Cardiac septum (tissue), 1 donor: ENCODE measurements at places on chromosomes 6 and 20.

- DNase-seq = no peak
These were observed 11.4 kb downstream of the SYTL3 start for GRCh38 chr6:158661156-158661685.

- no peak for DNase-seq
These were observed 771.0 kb downstream of the QKI start for GRCh38 chr6:164185471-164185871.

DNA sequence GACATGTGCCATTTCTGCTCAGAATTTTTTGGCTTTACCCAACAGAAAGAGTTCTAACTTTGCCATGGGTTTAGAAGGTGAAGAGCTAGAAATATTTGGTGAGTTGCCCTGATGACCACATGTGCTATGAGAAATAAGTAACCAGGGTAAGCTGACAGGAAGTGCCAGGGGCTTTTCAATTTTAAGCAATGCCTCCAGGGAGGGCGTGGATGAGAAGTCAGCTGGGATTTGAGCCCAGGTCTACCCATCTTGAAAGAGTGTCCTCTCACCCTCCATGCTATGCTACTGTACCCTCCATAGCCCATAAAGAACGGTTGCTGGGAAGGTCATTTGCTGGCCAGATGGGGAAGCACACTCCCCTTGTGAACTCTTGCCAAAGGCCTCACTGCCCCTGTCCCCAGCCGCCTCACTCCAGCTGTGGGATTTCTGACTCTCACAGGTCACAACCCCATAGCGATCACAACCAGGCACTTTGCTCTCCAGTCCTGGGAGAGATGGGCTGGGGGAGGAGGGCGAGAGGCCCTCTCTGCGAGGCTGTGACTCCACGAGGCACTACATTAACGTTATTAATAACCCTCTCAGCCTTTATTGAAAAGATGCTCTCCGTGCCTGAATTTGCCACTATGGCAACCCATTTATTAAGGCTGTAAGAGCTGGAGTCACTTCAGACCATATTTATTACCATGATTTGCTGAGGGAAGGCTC, 291.1 kb downstream of the DHX35 start:
- DNase-seq = no peak

DNA sequence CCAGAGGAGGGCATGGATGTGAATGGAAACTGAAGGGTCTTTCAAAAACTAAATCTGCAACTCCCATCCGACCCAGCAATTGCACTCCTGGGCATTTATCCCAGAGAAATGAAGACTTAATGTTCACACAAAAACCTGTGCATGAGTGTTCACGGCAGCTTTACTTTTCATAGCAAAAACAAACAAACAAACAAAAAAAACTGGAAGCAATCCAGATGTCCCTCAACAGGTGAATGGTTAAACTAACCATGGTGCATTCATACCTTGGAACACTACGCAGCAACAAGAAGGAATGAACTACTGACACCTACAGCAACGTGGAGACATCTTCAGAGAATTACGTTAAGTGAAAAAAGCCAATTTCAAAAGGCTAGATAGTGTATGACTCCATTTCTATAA, 32.2 kb downstream of the PMEPA1 start:
- DNase-seq = no peak

- DNase-seq = no peak
These were observed 356 bp upstream of the IRAK1BP1 start for GRCh38 chr6:78867020-78867369.

- no peak for DNase-seq
These were observed 38.3 kb downstream of the COX4I2 start for GRCh38 chr20:31675828-31676608.

DNA sequence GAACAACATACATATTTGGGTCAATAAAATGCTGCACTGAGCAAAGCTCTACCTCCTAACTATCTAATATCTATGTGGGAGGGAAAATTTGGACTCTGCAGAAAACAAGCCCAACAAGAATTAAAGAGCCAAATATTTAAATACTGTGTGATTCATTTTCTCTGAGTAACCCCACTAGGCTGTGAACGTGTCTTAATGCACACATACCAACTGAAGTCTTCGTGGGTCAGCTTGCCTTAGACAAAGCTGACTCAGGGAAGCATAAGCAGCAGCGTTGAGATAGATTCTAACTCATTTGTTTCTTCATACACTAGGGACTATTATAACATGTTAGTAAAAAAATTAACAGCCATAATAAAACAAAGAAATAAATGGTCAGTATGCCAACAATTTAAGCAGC, 114.3 kb downstream of the GJA1 start:
- DNase-seq = no peak

DNA sequence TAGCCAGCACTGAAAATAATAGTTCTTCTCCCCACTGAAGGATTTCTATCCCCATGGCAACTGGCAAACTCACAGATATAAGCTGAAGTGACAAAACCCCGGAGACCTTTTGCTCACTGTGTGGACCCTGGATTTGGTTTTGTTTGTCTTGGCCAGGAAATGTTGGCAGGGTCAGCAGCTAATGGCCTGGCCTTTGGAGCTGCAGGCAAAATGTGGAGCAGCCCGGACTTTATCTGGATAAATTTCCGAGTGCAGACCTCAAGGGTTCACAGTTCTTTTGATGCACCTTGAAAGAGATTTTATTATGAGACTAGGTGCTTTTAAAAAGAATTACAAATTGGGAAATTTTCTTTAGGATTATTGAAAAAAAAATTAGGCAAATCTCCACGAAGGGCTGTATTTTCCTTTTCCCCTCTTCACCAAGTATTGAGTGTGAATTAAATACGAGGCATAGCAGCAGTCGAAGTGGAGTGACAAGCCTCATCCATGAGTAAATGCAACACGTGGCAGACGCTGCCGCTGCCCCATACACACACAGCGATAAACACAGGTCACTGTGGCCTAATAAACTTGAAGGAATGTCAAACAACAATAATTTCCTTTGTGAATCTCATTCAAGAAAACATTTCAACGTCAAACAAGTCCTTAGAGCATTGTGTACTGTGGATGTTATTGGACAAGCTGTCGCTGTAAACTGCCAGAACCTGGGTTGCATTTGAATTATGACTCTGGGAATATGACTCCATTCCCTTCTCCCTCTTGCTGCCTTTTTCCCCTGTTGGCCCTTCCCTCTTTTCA, 35.1 kb upstream of the CCN6 start:
- DNase-seq = no peak

- DNase-seq = no peak
These were observed 43.8 kb upstream of the SIRPA start for GRCh38 chr20:1851396-1851795.

- no peak for DNase-seq
These were observed 202.8 kb upstream of the BTBD3 start for GRCh38 chr20:11714886-11715285.

- no peak for DNase-seq
These were observed 91.6 kb downstream of the SLC22A3 start for GRCh38 chr6:160439751-160440150.

GRCh38 chr20:63545814-63546213, 1.7 kb downstream of the SRMS start:
- no peak for DNase-seq

GRCh38 chr20:774016-774659, 5.8 kb upstream of the SLC52A3 start:
- no peak for DNase-seq

DNA sequence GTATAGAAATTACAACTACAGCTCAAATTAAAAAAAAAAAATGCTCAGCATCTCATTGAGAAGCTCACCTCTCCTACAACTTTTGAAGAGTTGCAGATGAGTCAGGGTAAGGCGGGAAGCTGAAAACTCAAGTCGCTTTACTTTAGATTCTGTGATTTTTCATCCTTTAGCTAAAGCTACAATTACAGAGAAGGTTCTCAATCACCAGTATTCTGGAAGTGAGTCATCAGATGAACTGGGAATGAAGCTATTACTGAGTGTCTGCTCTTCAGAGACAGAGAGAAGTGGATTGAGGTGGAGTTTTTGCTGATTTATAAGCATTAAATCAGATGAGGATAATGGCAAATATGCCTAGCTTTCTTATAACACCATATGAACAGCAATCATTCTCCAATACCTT, 91.9 kb downstream of the TFAP2A start:
- no peak for DNase-seq

DNA sequence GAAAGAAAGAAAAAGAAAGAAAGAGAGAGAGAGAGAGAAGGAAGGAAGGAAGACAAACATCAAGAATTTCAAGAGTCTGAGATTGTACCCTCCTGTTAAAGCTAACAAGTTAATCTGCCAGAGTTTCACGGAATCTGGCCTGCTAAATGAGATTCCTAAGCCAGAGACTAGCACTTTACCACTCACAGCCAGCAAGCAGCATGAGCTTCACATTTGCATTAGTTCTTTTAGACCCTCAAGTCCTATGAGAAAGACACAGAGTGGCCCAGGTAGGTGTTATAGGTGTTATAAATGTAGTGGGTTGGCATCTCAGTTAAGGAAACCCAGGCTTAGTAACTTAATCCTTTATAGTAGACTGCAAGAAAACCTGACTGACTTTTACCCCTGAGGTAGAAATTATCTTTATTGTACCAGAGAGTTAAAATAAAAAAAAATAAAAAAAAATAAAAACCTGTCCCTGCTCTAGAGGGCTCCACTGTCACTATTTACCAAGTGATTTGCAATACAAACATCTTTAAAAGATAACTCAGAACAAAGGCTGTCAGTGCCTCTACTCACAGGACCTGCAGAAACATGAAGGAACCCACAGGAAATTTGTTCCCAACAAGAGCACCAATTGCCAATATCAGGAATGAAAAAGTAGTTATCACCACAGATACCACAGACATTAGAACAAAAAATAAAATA, 9.7 kb upstream of the IBTK start:
- no peak for DNase-seq

GRCh38 chr20:52918311-52918710, 53.8 kb upstream of the TSHZ2 start:
- no peak for DNase-seq

DNA sequence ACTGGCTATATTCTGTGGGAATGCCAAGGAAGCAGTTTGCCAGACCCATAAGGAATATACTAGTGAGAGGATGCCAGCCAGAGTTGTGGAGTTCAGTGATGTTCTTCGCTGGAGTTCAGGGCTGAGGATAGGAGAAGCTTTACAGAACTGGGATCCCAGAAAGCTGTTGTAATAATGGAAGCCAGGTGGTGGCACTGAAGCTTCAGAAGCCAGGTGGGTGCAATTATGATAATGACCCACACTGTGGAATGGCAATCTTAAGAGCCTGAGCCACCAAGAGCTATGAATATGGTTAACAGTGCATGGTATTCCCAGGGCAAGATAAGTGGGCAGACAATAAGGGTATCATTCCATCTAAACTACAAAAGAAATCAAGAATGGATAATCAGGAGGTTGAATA, 25.1 kb upstream of the ENPP1 start:
- DNase-seq = no peak

DNA sequence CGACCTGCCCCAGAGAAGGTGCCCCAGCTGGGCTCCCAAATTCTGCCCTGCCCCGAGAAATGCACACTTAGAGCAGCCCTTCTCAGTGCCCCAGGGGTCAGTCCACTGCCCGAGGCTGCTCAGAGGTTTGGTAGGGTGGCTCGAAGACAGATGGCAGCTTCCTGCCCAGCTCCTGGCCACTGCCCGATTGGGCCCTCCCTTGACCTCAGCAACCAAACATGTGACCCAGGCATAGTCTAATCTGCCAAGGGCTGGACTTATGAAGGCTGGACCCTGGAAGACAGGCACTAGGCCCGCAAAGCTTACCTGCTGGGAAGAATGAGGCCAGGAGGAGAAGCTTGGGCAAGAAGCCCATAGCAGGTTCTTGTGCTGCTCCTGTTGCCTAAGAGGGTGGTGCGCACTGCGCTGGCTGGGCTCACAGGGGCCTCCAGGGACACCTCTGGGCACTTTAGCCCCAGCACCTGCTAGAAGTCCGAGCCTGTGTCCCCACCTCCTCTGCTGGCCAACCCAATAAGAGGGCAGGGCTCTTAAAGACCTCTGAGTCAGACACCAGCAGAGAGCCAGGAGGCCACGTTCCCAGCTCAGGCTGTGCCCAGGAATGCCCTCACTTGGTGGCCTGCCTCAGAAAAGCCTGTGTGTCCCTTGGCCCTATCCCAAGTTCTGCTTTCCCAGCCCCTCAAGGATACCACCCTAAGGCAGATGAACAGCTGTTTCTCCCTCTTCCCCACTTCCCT, 5.5 kb downstream of the SIGLEC1 start:
- no peak for DNase-seq

DNA sequence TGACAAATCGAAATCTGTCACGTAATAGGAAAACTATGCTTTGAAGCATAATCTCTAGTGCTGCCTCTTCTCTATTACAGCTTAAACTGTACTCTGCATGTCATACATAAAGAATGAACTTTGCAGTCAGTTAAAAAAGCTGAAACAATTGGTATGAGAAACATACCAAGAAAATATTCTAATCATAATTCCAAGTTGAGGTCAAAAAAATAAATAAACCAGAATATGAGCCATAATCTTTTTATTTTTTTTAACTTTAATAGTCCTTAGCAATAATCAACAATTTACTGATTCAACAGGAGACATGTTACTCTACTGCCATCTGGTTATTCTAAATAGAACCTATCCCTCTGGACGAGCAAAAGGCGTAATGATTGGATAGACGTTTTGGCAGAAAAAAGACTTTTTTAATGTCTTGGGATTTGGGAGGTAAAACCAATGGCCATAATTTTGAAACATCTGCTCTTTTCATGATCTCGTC, 224.4 kb upstream of the FLRT3 start:
- DNase-seq = no peak

DNA sequence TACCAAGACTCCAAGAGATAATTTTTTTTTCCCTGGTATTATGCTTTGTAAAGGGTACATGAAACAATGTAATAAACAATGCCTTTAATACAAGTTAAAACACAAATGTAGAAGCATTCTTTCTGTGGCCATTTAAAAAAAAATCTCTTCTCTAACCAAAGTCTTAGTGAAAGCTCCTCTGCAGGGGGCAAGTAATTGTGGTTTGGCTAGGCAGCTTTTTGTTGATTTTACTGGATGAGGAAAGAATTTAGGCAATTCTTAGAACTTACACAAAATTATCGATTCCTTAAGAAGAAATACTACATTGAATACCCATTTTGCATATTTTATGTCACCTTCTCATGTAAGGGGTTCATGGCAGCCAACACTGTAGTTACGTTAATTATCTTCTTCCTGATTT, 12.4 kb downstream of the TFB1M start:
- DNase-seq = no peak

GRCh38 chr20:23152308-23152892, 66.3 kb upstream of the CD93 start:
- DNase-seq = peak; percentile 91

- DNase-seq = no peak
These were observed 134.9 kb upstream of the HSF2 start for GRCh38 chr6:122264557-122264956.

- DNase-seq = no peak
These were observed 3.5 kb upstream of the CDH26 start for GRCh38 chr20:59954718-59955117.

- no peak for DNase-seq
These were observed 47.3 kb downstream of the LY86 start for GRCh38 chr6:6635869-6636268.

DNA sequence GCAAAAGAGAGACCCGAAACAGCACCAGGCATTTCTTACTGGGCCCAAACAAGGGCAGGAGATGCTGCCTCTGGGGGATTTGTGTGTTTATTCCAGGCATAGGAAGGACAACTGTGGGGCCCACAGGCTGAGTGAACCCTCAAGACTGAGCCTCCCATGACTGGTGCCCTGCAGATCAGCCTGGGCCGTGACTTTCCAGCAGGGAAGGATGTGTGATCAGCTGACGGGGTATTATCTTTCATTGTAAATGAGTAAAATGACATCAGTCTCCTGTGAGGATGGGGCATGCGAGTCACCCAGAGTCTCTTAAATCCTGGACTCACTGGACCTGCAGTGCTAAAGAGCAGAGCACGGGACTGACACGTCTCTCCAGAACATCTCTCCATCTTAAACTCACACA, 3.9 kb upstream of the TEAD3 start:
- DNase-seq = no peak

GRCh38 chr20:63027221-63027921, 20.6 kb upstream of the BHLHE23 start:
- no peak for DNase-seq
